ENCODE measurements at places on chromosomes 2 and 18. TPM values are rescaled to one million over a fixed set of nuclear protein-coding genes. Genes with fewer than 3 reads are reported as not detected.

GRCh38 chr2:223760838-223761502, 76.4 kb downstream of the AP1S3 start:
- peak; percentile 41 for DNase-seq

DNA sequence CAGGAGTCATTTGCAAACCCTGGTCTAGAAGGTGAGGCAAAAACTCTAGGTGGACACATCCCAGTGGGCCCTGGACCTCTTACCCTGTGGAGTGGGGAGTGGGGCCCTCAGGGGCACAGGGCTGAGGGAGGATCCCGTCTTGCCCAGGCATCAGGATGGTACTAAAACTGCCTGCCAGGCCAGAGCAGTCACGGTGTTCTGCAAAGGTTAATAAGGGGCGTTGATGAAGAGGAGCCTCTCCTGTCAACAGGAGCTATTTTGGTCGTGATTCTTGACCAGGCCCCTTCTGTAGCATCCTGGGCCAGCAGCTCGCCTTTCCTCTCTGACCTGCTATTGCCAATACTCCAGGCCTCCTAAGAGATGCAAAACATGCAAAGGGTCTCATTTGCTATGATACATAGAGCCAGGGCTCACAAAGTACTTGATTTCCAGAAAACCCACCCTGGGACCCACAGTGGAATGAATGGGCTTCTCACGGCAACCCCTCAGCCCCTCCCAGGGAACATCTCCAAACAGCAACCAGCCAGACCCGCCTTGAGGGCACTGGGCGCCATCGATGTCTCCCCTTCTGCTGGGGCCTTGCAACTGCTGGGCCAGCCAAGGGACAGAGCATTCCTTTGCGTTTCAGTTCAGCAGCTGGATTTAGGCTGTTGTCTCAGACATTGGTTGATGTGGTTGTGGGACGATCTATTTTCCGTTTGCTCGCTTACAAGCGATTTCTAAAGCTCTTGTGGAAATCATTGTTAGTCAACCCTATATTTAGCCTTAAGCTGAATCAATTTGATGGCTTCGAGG, 111.1 kb downstream of the PDCL3 start:
- DNase-seq: no peak

- DNase-seq: no peak
Observed at GRCh38 chr2:226673314-226673723, 126.3 kb downstream of the IRS1 start.

DNA sequence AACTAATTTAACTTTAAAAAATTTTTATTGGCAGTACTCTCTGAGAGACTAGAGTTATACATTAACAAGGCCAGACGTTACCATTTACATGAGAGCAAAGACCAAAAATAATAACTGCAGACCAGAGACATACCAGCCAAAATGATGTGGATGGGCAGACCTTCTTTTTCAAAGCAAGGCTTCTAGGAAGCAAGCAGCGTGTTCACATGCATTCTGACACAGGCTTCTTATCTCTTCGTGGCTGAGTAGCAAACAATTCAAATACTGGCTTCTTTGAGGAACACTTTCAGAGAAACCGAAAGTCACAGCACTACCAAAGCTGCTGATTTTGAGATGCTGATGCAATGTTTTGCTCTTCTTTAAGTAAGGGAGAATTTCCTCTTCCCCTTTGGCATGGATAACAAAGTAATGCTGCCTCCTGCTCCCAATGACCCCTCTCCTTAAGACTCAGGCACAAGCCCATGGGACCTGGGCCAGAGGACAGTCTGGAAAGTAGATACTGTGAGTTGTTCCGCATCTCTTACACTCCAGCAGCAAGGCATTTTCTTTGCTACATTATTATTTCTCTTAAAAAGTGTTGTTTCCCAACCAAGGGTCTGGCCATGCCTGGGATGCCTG, 181.9 kb downstream of the MREG start:
- no peak for DNase-seq

GRCh38 chr18:75110846-75111415, 98.0 kb downstream of the PTGR3 start:
- DNase-seq: no peak

Gene TUBA3E
- not detected for polyA plus RNA-seq

- DNase-seq: no peak
Observed at GRCh38 chr2:224039770-224040440, 819 bp upstream of the SERPINE2 start.

Gene NYAP2
- polyA plus RNA-seq: not detected

Gene TFCP2L1
- 0.05 TPM for polyA plus RNA-seq

DNA sequence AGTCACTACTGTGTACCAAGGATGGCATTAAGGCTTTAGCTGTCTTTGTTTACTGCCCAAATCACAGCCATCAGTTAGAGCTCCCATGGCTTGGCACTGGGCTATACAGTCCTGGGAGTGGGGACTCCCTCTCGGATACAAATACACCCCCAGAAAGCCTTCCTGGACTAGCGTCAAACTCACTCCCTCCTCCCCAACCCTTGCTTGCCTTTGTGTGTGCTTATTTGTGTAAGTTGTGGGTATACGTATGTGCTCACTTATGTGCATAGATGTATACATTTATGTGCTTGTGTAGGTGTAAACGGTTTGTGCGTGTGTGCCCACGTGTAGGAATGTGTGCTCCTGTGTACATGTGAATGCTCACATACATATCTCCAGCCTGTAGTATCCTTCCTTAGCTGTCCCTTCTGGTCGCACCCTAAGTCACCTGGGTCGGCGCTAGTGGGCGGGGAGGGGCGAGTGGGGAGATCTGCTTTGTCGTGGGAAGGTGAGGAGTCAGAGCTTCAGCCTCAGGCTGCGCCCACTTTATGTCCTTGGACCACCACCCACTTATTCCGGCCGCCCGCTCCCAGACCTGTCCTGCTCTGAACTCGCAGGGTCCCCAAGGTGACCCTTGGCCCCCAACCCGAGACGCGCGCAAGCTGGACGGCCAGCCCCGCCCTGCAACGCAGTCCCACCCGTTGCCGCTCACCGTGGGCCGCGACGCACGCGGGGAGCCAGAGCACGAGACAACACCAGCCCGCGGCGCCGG, 461 bp downstream of the PRADC1 start:
- no peak for DNase-seq

Gene ASXL3
- polyA plus RNA-seq: not detected

Gene GNLY
- polyA plus RNA-seq: not detected

Gene SCN1A
- polyA plus RNA-seq: 0.88 TPM

Gene FN1
- polyA plus RNA-seq: 4,778 TPM

- no peak for DNase-seq
Observed at GRCh38 chr2:72024451-72025175, 123.0 kb downstream of the CYP26B1 start.

Data from BJ (cell line).